ENCODE measurements at places on chromosomes 1 and 21.

DNA sequence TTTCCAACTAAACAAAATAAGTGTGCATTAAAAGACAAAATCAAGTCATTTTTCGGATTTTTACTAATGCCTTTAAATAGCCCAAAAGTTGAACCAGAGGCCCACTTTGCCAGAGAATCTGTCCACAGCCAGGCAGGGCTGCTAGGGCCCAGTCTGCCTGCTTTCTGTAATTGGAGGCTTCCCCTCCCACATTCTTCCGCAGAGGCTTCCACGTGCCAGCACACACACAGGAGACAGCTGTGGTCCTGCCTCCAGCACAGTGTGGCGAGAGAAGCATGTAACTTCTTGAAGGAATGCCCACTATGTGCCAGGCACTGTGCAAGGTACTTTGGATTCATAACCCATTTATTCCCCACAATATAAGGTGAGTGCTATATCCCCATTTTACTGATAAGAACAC is 11.3 kb upstream of the PDZK1IP1 start:
- no peak for DNase-seq

GRCh38 chr1:79694241-79694640 is 687.7 kb upstream of the ADGRL4 start:
- DNase-seq: no peak

DNA sequence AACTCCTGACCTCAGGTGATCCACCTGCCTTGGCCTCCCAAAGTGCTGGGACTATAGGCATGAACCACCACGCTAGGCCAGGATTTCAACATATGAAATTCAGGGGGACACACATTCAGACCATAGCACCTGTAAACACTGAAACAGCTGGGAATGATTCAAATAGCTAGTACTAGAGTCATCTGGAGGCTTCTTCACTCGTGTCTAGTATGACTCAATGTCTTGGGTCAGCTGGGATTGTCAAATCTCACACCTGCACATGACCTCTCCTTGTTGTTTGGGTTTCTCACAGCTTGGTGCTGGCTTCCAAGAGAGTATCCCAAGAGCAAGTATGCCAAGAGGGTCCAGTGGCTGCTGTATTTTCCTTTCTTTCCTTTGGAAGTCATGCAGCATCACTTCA is 75.1 kb downstream of the PGM1 start:
- no peak for DNase-seq

- no peak for DNase-seq
Measured at GRCh38 chr1:109502364-109502851, 7.1 kb downstream of the AMIGO1 start.

DNA sequence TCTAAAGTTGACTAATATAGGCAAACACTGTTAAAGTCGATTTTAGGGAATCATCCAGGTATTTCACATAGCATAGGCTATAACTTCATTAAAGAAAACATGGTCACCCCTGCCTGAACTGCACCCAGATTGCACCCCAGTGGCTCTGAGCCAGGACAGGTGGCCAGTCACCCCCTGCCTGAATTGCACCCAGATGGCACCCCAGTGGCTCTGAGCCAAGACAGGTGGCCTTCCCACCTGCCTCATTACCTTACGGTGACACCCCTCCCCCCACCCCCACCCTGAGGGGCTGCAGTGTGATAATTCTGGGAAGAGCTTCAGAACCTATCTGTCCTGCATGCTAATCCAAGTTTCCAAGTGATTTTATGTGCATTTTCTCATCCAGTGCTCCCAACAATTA is 78.9 kb downstream of the DSCAM start:
- DNase-seq: no peak

GRCh38 chr1:203871114-203871880 is 9.9 kb downstream of the SNRPE start:
- no peak for DNase-seq

DNA sequence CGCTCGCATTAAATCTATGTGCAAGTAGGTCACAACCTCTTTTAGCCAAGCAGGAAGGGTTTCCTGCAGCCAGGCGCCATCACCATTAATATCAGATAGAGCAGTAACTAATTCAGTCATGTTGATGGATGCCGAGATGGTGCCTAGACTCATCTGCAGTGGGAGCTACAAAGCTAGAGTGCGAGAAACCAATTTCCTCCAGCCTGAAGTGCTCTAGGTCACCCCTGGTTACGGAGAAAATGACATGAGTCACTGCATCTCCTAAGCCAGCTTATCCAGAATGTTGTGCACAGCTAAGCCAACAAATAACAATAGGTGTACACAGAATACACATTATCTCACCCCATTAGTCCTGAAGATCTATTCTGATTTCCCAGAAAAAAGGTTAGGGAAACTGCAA is 36.0 kb downstream of the OVAAL start:
- no peak for DNase-seq
